ENCODE measurements at places on chromosomes 16 and 17.

DNA sequence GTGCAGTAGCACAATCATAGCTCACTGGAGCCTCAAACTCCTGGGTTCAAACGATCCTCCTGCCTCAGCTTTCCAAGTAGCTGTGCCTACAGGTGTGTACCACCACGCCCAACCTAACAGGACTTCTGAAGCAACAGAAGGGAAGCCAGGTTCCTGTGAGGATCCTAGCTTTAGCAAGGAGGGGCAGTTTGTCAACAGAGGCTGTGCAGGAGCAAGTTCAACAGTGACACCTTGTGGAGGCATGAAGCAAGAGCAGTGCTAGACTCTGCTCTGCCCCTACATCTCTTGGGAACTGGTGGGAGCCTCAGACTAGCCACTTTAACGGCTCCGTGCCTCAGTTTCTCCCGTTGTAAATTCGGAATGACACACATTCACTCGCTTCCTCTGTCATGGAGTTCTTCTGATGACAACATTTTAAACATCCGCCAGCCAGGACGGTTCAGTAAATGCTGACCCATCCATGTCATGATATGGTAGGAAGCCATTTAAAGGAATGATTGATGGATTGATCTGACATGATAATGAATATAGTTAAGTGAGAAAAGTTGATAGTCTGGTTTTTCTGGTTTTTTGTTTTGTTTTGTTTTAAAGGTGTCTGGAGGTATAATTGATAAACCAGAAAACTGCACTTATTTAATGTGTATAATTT is 218.7 kb downstream of the MRTFB start:
- DNase-seq: no peak

- no peak for DNase-seq
Measured at GRCh38 chr17:59694344-59694743, 12.9 kb downstream of the PTRH2 start.

- DNase-seq: no peak
Measured at GRCh38 chr17:49224198-49224996, 6.2 kb downstream of the PHOSPHO1 start.

GRCh38 chr17:28719021-28719433 is 758 bp upstream of the RPL23A start:
- DNase-seq: no peak

DNA sequence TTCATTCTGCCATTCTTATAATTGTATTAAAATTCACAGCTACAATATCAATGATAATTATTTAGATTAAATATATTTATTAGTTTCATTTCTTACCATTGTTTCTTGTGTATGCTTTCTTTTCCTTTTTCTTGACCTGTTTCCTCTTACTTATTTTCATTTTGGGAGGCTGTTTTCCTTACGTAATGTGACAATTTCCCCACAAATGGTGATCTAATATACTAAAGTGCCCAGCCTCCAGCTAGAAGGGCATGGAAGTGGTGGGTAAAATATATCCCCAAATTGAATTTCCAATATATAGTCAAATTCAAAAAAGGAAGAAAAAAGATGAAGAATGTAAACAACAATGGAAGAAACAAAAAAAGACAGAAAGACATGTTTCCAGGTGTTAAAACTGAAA is 1.5 kb upstream of the ABCA6 start:
- no peak for DNase-seq

GRCh38 chr17:81417049-81417878 is 22.0 kb downstream of the BAHCC1 start:
- DNase-seq: no peak

DNA sequence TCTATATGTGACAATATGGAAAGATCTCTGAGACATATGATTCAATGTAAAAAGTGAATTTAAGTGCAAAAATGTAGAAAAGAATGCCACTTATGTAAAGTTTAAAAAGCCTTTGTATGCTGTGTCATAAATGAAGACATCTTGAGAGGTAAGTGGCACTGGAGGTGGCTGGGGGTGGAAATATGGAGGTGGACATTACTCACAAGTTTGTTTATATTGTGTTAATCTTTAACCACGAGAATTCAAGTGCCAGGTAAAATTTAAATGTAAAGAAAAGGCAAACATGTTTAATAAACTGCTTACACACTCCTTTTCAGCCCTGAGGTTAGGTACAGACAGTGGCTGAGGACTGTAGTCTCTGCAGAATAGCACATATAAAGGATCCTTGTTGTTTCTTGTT is 235.1 kb downstream of the ABCC12 start:
- no peak for DNase-seq

GRCh38 chr16:67192781-67193361 is 916 bp downstream of the E2F4 start:
- no peak for DNase-seq

GRCh38 chr17:2266045-2266864 is 37.3 kb downstream of the SMG6 start:
- DNase-seq: no peak

GRCh38 chr16:22736791-22737190 is 77.2 kb upstream of the HS3ST2 start:
- no peak for DNase-seq

- no peak for DNase-seq
Measured at GRCh38 chr16:75195811-75196790, 10.9 kb downstream of the CTRB2 start.

DNA sequence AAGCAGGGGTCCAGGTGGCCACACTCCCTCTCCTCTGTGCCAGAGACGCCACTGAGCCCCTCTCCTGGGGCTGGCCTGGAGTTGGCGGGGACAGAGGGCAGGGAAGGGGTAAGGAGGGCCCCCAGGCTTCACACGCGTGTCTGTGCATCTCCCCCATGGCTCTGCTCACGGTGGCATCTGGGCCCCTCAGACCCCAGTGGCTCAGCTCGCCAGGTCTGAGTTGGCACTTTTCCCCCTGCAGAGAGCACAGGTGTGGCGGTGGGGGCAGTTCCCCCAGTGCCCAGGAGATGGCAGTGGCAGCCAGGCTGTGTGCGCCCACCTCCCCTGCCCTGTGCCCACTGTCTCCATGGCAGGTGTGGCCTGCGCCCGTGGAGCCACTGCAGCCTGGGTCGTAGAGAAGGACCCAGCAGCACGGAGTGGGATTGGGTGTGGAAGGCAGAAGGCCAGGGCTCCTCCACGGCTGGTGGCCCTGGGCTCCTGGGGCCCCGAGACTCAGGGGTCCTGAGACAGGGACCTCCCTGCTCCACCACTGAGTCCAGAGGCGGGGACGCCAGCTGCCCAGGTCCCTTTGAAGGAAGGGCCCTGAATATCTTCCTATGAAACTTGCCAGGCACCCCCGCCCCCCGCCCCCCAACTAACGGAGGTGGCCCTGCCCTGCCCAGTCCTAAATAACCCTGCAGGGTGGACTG is 4.3 kb upstream of the APRT start:
- DNase-seq: no peak

DNA sequence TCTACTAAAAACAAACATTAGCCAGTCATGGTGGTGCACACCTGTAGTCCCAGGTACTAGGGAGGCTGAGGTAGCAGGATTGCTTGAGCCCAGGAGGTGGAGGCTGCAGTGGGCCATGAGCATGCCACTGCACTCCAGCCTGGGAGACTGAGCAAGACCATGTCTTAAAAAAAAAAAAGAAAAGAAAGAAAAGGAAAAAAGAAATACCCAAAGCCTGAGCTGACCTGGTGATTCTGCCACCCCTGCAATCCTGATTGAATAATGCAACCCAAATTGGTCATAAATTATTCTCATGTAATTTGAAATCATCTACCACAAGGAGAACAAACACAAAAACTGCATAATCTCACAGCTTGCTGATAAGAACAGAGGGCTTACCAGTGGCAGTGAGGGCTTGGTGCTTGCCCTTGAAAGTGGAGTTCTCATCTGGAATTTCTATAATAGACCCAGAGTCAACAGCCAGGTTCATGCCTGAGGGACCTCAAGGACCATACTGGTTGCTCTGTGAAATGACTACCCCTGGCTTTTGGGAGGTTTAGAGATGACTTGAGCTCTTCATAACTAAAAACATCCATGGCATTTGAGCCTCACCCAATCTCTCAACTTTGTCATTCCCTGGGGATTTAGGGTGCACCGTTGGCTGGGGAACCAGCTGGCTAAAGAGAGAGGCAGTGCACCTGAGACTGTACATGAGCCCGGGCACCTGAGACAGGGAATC is 35.4 kb upstream of the TMC5 start:
- DNase-seq: no peak

DNA sequence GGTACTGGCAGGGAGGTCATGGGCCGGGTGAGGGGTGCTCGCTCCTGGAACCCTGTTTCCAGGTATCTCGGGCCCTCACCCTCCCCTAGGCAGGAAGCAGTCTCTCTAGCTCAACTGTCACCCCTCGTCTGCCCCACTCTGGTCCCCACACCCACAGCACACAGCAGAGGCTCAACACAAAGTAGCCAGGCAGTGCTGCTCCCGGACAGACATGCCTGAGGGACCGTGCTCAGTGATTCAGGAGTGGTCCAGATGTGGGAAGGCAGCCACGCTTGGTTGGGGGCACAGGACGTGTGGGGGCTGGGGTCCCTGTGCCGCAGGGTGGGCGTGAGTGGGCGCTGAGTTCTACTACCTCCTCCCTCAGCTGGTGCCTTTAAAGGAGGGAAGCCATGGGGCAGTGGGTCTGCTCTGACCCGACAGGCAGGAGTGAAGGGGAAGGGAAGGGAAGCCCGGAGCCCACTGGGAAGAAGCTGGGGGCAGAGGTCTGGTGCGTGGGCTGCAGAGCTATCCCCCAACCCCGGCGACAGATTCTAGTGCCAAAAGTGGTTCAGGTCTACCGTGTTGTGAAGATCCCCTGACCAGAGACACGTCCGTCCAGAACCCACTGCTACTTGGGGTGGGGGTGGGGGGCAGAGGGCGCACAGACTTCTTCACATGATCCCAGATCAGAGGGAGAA is 11.8 kb downstream of the SLC16A3 start:
- DNase-seq: no peak
